ENCODE measurements at places on chromosomes 5 and 9. TPM values are rescaled to one million over a fixed set of nuclear protein-coding genes. Genes with fewer than 3 reads are reported as not detected.
A peak's percentile ranks its signal among the peaks of the same experiment; 100 is the strongest.

ST8SIA4 gene
- 3.0 TPM for polyA plus RNA-seq

FAM78A gene
- 1.4 TPM for polyA plus RNA-seq

MELK gene
- 10.8 TPM for polyA plus RNA-seq

ICE1 gene
- 9.0 TPM for polyA plus RNA-seq

PCDHB14 gene
- not detected for polyA plus RNA-seq

PKN3 gene
- 7.2 TPM for polyA plus RNA-seq

ZBED3 gene
- polyA plus RNA-seq = 2.1 TPM

LCN1 gene
- polyA plus RNA-seq = 0.10 TPM

PCDHGC5 gene
- 0.60 TPM for polyA plus RNA-seq

PCDHAC1 gene
- polyA plus RNA-seq = 0.34 TPM

ARSK gene
- 0.60 TPM for polyA plus RNA-seq

GRCh38 chr9:95504053-95504963 is 12.5 kb downstream of the PTCH1 start:
- no peak for DNase-seq

GRCh38 chr9:78539188-78539587 is 242.3 kb downstream of the PSAT1 start:
- no peak for DNase-seq

GRCh38 chr9:80839821-80840675 is 849.3 kb downstream of the TLE1 start:
- DNase-seq = no peak

- DNase-seq = no peak
Measured at GRCh38 chr9:33447799-33448553, 583 bp upstream of the AQP3 start.

GRCh38 chr5:89071941-89072331 is 189.0 kb upstream of the MEF2C start:
- no peak for DNase-seq

DNA sequence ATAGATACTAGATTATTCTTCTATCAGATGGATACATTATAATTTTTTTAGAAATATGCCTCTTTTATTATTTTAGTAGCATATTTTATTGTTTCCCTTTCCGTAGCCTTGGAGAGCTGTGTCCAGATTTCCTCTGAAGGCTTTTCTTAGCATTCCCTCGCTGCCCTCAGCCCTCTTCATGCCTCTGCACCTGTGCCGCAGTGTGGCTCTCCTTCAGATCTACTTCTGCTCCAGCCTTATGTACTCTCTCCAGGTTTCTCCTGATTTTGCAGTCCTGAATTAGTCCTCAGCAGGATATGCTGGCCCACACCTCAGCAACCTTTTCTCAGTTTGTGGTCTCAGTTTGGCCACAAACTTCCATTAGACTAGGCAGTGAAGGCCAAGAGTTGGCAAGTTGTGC is 1052.0 kb downstream of the TAF11L14 start:
- no peak for DNase-seq

- DNase-seq = no peak
Measured at GRCh38 chr5:176695073-176695472, 47.8 kb downstream of the TSPAN17 start.

DNA sequence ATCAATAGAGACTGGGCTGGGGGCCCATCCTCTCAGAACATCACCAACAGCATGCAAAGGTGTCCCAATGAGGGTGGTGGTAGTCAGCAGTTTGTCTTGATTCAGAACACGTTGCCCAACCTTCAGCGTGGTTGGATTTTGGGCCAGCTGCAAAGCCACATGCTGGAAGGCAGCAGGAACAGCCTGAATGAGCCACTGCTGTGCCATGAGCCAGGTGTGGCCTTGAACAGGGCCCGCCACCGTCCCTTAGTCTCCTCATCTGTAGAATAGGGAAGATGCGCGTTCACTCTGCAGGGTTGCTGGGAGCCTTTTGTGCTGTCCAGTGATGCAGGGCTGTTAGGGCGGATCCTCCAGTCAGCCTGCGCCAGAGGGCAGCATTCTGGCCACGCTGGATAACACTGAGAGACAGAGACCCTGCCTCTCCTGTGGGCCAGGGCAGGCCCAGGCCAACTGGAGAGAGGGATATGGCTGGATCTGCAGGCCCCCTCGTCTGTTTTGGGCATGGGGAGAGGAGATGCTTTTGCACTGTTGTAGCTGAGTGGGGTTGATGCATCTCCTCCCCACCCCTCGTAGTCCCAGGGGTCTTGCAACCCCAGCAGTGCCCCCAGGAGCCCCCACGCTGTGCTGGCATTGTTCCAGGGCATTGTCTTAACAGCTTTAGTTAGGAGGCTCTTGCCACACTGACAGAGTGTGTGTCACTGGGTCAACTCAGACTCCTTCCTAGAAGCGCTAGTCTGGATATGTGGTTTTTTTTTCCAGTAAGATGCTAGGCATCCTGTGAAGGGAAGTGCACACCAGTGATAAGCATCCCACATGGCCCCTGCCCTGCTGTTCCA is 42.1 kb downstream of the SLC46A2 start:
- DNase-seq = no peak

- DNase-seq = no peak
Measured at GRCh38 chr5:38316544-38317224, 58.3 kb downstream of the EGFLAM start.

GRCh38 chr5:176573564-176574296 is 24.6 kb downstream of the CDHR2 start:
- DNase-seq = peak; percentile 73

- DNase-seq = no peak
Measured at GRCh38 chr5:124044613-124045012, 532.6 kb downstream of the CSNK1G3 start.

DNA sequence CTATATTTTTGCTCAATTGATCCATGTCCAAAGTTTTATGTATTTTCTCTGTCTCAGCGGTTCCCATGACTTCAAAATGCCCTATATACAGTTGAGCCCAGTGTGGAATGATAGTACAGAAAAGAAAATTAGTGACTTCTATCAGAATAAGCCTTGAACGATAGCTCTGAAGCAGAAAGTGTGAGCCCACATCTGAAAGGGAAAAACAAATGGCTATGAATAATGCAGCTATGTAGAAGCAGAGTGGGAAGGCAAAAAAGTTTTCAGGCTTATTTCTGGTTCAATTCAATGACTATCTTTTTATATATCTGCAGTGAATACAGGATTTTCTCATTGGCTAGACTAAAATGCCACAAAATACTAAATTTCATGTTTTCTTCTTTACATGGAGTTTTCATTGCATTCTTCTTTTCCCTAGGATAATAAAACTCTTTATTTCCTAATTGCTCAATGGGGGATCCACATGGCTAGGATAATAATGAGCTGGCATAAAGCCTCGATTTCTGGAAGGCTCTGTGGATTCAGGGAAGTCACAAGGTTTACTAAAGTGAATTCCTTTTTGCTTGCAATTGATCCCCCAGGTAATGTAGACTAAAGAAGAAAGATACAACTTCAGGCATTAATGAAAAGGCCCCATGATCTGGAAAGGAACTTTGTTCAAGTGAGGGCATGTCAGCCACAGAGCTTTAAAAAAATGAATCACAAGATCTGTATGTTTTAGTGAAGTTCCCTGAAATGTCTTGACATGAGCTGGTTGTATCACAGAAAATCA is 377.0 kb upstream of the RIOK2 start:
- DNase-seq = no peak

DNA sequence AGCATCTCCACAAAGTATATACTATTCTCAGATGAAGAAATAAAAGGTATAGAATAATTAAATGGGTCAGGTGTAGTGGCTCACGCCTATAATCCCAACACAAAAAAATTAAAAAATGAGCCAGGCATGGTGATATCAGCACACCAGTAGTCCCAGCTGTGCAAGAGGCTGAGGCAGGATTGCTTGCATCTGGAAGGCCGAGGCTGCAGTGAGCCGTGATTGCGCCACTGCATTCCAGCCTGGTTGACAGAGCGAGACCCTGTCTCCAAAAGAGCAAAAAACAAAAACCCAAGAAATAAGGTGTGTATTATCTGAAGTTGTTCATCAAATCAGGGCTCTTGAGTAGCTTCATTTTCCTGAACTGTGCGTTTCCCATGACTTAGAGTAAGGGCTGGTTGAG is 83.2 kb upstream of the MYO10 start:
- no peak for DNase-seq

- DNase-seq = no peak
Measured at GRCh38 chr5:34411470-34412346, 244.4 kb upstream of the RAI14 start.

DNA sequence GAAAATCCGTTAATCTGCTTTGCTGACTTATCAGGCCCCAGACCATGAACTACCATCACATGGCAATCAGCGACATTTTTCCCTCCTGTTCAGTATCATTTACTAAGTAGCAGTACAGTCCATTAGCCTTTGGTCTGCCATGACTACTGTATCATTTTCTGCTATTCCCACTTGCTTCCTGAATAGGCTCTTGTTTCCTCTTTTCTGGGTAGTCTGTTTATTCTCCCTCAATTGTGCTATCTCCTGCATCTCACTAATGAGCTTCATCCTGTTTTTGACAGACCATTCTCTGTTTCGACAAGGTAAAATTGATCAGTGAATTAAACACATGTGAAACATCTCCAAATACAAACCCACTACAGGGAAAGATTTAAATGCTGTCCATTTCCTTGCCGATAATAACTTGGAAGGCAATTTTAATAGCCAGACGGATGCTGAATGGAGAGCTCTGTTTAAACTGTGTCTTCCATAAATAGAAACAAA is 263.5 kb upstream of the ANKRD55 start:
- DNase-seq = no peak

DNA sequence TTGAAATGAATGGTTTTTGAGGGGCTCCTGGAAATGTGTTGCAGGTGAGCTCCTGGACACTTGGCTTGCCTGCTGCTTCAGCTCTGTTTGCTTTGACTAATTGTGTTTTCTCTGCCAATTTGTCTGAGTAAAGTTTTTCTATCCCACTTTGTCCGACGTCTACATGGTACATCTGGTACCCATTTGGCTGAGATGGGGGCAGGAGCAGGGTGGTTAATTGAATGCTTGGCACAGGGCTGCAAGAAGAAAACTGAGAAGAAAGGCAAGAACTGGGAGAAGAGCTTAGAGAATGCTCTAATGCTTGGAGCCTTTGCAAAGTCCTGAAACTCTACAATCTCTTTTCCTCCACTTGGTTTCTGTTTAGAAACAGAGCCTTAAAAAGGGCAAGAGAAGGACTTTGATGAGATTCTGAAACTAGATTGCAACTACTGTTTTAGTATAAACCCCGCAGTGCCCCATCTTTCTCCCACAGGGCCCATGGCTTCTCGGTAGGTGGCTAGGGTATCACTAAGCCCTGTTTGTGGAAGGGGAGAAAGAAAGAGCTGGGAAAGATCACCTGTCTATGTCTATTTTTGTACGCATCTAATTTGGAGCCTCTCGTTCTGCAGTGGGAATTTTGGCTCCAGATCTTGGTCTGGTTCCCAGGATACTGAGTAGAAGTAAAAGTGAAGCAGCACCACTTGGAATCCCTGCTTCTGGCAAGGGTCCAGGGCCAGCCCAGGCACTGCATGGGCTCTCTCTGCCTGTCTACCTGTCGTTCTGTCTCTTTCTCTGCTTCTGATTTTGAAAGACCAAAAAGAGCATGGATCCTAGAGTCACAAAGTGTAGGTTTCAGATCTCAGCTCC is 214.4 kb downstream of the SEMA6A start:
- DNase-seq = peak; percentile 90

- DNase-seq = no peak
Measured at GRCh38 chr9:81118416-81118815, 570.9 kb downstream of the TLE1 start.

Data from sigmoid colon (tissue), 7 donors.